ENCODE measurements at places on chromosomes 2 and 18.

DNA sequence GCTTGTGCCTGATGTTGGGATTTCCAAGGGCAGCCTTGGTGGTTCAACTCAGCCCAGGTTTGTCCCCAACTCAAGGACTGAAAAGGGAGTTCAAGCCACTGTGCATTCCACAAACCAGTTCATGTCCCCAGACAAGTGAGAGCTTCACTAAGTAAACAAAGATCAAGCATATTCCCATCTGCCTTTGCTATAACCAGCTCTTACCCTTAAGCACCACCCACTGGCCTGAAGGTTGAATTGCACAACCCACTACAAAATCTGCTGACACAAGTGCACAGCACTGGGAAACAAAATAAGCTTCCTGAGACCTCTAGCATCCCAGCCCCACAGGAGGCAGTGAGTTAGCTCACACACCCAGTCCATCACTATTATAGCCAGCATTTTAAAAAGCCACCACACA, 516.7 kb downstream of the NR4A2 start:
- DNase-seq, result no peak

GRCh38 chr2:85523903-85524335, 15.0 kb upstream of the MAT2A start:
- no peak for DNase-seq

DNA sequence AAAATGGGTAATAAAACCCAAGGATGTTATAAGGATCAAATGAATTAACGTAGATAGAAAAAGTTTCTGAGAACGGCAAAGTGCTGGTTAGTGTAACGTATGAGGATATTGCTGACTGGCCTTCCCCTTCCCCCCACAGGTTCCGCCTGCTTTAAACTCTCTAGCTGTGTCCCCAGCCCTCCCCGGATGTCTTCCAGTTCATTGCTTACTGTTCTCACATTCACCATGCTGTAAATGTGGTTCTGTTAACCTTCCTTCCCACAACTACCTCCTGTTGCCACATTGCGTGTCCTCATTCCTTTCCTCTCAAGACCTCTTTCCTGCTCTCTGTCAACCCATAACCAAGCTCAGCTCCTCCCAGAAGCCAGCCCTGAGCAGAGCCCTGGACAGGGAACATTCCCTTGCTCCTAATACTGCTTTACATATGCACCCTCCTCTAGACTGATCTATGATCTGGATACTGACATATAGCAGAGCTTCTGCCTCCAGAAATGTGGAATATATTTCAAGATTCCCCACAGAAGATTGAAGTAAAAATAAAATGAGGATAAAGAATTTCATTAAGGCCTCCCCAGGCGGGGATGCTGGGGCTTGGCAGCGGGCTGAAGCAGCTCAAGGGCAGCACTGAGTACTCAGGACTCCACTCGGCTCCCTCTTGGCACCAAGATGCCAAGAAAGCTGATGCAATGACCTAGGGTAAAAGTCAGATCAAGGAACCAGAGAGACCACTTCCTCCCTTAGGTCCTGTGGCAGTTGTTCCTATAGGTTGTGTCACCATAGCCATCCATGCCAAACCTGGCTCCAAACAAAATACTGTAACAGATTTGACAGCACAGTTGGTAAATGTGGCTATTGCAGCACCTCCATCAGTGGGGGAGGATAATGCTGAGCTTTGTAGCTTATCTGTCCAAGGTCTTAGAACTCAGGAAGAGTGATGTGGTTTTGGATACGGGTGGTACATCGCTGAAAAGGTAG, 136.4 kb upstream of the PIK3C3 start:
- no peak for DNase-seq

GRCh38 chr2:50951437-50951836, 80.5 kb downstream of the NRXN1 start:
- DNase-seq, result peak; percentile 19

- DNase-seq, result no peak
These were observed 27.0 kb downstream of the FOSL2 start for GRCh38 chr2:28419443-28420270.

DNA sequence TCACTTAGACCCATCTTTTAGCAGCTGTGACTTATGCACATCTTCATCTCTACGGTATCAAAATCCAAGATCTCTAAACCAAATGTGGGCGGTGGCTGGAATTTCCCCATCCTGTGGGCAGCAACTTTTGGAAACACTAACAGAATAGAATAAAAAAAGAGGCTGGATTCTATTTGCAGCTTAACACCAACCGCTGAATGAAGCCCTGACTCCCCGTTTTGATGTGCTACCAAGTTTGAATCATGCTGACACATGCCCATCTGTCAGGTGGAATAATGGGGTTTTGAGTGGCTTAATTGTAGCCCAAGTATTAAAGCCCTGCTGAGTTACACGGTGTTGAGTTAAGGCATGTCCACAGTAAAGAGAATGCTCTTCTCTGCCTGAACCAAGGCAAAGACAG, 165.2 kb downstream of the MTCL1 start:
- no peak for DNase-seq

DNA sequence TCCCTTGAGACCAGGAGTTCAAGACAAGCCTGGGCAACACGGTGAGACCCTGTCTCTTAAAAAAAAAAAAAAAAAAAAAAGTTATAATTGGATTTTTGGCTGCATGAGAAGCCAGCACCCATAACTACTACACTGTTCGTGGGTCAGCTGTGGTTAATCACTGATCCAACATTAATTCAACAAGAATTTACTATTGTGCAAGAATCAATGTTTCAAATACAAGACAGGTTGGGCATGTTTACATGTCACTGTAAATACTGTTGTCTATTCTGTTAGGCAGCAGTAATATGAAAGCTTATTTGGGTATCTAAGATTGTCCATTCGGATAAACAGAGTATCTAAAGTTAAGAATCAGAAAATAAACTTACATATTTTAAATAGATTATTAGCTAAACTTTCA, 62.3 kb downstream of the ESCO1 start:
- DNase-seq, result no peak

- no peak for DNase-seq
These were observed 239.0 kb downstream of the CCDC178 start for GRCh38 chr18:33201509-33201926.

DNA sequence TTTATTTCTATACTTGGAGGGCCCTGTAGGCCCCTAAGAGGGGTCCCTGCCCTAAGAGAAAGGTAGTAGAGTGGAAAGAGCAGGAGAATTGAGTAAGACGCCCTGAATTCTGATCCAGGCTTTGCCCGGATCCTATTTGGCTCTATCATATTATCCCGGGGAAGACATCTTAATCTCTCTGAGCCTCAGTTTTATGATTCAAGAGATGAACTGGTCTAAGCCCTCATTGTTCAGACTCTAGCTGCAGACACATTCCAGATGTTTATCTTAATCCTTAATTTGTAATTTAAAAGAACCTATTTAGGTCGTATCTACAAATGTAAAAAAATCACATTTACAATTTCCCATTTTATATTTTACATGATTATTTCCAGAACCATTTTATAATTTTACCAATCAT, 220.1 kb downstream of the AGPS start:
- no peak for DNase-seq

GRCh38 chr2:99694331-99694730, 204.5 kb upstream of the REV1 start:
- DNase-seq, result no peak

GRCh38 chr2:105557021-105557920, 158.4 kb upstream of the FHL2 start:
- DNase-seq, result no peak

- no peak for DNase-seq
These were observed 158.9 kb downstream of the CCDC148 start for GRCh38 chr2:158297606-158298005.
